ENCODE measurements at places on chromosomes 4 and X.

GRCh38 chrX:10189317-10190268, 32.8 kb downstream of the CLCN4 start:
- no peak overlapping the region for H3K4me3 ChIP-seq
- peaks cover 10% of the 10 kb centered on the region for H3K4me1 ChIP-seq
- no peaks in the 10 kb centered on the region for H3K27me3 ChIP-seq
- DNase-seq: peak; percentile 49

GRCh38 chrX:38999967-39000745, 198.9 kb downstream of the MID1IP1 start:
- H3K27me3 ChIP-seq: no peaks in the 10 kb centered on the region
- H3K4me3 ChIP-seq: no peak overlapping the region
- H3K36me3 ChIP-seq: no peaks in the 10 kb centered on the region
- no peak for DNase-seq

- H3K4me1 ChIP-seq: no peaks in the 10 kb centered on the region
- H3K4me3 ChIP-seq: no peak overlapping the region
- DNase-seq: no peak
- no peaks in the 10 kb centered on the region for H3K36me3 ChIP-seq
- H3K27me3 ChIP-seq: no peaks in the 10 kb centered on the region
- no peak overlapping the region for H3K27ac ChIP-seq
These were observed 10.4 kb upstream of the MAEA start for GRCh38 chr4:1279253-1279652.

DNA sequence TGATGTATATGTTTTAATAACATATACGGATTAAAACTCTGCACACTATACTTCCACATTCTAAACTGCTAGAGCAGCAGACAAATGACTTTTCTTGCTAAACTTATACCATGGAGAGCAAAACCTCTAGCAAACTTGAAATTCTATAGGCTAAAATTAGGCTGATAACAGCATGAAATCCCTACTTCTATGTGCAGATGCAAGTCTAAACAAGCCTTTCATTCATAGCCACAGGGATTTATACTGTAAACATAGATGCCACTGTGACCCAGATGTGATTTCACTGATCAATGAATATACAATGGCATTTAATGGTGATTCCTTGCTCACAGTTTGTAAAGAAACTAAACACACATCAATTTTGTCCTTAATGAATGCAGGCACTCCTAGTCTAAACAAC, 151.0 kb downstream of the ANTXR2 start:
- no peak overlapping the region for H3K4me3 ChIP-seq
- no peaks in the 10 kb centered on the region for H3K27me3 ChIP-seq
- no peak for DNase-seq
- peaks cover 8% of the 10 kb centered on the region for H3K4me1 ChIP-seq

DNA sequence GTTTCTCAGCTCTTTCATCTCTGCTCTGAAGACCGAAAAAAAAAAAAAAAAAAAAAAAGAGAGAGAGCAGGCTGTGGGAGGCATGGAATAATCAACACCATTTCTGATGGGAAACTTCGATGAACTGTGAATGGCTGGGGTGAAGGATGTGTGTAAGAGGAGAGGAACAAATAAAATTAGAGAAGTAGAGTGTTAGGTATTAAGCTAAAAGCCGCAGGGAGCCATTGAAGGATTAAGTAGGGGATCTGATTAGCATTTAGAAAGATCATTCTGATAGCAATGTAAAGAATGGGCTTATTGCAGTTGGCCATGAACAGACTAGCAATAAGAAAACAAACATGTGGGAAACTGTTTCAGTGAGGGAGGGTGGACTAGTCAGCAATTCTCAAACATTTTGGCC, 33.6 kb upstream of the JADE1 start:
- no peaks in the 10 kb centered on the region for H3K36me3 ChIP-seq
- H3K27ac ChIP-seq: no peak overlapping the region
- H3K4me1 ChIP-seq: no peaks in the 10 kb centered on the region
- DNase-seq: no peak
- no peak overlapping the region for H3K4me3 ChIP-seq

DNA sequence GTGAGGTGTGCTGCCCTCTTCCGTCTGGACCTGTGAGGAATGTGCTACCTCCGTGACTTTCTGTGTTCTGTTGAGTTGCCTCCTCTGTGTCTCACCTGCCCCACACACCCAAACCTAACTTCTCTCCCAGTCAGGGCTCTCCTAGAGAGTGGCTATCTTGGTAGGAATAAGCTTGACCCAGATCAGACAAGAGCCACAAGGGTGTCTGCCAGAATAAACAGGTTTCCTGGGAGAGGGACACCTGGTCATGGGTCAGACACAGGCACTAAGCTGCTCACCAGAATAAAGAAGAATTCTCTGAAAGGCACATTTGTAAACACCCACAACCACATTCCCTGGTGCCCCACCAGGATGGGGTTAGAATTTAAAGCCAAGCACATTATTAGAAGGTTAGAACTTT, 11.1 kb downstream of the ZNF182 start:
- no peak for DNase-seq
- H3K4me3 ChIP-seq: no peak overlapping the region
- H3K4me1 ChIP-seq: peaks cover 14% of the 10 kb centered on the region
- no peak overlapping the region for H3K27ac ChIP-seq

DNA sequence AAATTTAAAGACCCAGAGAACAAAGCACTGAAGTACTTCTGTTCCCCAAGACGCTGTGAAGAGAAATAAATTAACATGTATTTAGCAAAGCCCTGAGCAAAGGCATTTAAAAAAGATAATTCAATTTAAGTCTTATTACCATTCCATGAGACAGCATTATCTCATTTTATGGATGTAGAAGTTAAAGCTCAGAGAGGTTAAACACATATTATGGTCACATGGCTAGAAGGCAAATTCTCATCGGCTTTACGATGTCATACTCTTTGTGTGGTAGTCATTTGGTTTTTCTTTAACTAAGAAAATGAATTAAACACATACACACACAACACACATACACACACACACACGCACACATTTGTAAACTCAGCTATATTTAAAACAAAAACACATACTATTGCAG, 262.7 kb downstream of the HS3ST1 start:
- no peaks in the 10 kb centered on the region for H3K27me3 ChIP-seq
- H3K27ac ChIP-seq: no peak overlapping the region
- no peaks in the 10 kb centered on the region for H3K4me1 ChIP-seq
- no peak overlapping the region for H3K4me3 ChIP-seq

- no peak for DNase-seq
- no peaks in the 10 kb centered on the region for H3K36me3 ChIP-seq
- peaks cover 2% of the 10 kb centered on the region for H3K27me3 ChIP-seq
- H3K4me1 ChIP-seq: peaks cover 1% of the 10 kb centered on the region
These were observed 217.3 kb upstream of the TAPT1 start for GRCh38 chr4:16443504-16444088.

- peak overlapping the region; percentile 87 for H3K27ac ChIP-seq
- H3K36me3 ChIP-seq: peaks cover 7% of the 10 kb centered on the region
- DNase-seq: no peak
These were observed 2.3 kb downstream of the MAML3 start for GRCh38 chr4:140151699-140152012.

- peaks cover 10% of the 10 kb centered on the region for H3K27me3 ChIP-seq
- no peak overlapping the region for H3K4me3 ChIP-seq
- H3K36me3 ChIP-seq: no peaks in the 10 kb centered on the region
These were observed 47.5 kb downstream of the MAGEA1 start for GRCh38 chrX:153226344-153227185.

DNA sequence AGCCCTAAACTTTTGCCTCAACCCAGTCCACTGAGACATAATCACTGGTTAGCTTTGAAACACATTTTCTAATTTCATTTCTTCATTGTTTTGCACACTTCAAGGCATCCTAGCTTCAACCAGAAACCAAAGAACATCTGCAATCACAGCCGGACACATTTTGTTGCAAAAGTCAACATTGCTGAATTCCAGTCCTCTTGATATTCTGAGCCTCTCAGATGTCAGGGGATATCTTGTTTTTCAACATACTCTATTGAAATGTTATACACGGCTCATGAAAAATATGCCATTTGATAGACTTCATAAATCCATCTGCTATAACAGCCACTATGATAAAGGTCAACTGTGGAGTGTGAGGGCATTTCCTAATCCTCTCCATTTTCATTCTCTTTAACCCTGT, 241.6 kb upstream of the PUDP start:
- H3K4me1 ChIP-seq: no peaks in the 10 kb centered on the region
- H3K27ac ChIP-seq: no peak overlapping the region
- no peak for DNase-seq
- no peaks in the 10 kb centered on the region for H3K36me3 ChIP-seq
- no peaks in the 10 kb centered on the region for H3K27me3 ChIP-seq

DNA sequence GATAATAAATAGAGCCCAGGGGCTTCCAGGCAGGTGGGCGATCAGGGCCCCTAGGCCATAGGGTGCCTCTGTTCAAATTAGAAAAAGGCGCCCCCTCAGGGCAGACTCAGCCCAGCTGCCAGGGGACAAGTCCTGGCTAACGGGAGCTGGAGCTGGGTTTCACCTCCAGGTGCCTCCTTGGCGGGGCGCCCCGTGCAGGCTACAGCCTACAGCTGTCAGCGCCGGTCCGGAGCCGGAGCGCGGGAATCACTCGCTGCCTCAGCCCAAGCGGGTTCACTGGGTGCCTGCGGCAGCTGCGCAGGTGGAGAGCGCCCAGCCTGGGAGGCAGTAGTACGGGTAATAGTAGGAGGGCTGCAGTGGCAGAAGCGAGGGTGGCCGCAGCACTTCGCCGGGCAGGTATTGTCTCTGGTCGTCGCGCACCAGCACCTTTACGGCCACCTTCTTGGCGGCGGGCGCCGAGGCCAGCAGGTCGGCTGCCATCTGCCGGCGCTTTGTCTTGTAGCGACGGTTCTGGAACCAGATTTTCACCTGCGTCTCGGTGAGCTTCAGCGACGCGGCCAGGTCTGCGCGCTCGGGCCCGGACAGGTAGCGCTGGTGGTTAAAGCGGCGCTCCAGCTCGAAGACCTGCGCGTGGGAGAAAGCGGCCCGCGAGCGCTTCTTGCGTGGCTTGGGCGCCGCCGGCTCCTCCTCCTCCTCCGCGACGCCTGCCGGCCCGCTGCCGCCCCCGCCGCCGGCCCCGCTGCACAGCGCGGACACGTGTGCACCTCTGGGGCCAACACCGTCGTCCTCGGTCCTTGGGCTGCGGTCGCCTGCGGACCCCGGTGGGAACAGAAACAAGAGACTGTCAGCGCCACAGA, 2.4 kb downstream of the NKX3-2 start:
- peaks cover 2% of the 10 kb centered on the region for H3K36me3 ChIP-seq
- no peak overlapping the region for H3K27ac ChIP-seq
- H3K4me3 ChIP-seq: peak overlapping the region; percentile 15
- H3K4me1 ChIP-seq: peaks cover 38% of the 10 kb centered on the region
- peak; percentile 32 for DNase-seq
- peaks cover 64% of the 10 kb centered on the region for H3K27me3 ChIP-seq

DNA sequence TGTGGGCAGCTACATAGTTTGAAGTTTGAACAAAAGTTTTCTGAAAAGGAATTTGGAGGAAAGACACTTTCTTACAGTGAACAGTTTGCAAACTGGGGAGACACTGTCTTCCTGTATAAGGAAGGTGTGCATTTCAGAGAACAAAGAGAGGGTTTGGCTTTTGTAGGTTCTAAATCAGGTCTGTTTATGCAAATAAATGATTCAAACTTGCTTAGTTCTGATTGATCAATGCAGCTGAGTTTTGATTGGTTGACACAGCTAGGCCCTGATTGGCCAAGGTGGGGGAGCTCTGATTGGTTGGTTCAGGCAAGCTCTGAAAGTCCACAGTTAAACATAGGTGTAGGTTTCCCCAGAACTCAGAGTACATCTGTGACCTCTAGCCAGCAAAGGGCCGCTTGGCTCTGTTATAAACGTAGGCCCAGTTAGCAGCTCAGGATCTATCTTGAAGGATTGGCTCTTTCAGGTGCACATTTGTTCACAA, 63.0 kb upstream of the ENPP6 start:
- no peaks in the 10 kb centered on the region for H3K27me3 ChIP-seq
- peak overlapping the region; percentile 83 for H3K27ac ChIP-seq
- no peak for DNase-seq
- peaks cover 5% of the 10 kb centered on the region for H3K36me3 ChIP-seq

DNA sequence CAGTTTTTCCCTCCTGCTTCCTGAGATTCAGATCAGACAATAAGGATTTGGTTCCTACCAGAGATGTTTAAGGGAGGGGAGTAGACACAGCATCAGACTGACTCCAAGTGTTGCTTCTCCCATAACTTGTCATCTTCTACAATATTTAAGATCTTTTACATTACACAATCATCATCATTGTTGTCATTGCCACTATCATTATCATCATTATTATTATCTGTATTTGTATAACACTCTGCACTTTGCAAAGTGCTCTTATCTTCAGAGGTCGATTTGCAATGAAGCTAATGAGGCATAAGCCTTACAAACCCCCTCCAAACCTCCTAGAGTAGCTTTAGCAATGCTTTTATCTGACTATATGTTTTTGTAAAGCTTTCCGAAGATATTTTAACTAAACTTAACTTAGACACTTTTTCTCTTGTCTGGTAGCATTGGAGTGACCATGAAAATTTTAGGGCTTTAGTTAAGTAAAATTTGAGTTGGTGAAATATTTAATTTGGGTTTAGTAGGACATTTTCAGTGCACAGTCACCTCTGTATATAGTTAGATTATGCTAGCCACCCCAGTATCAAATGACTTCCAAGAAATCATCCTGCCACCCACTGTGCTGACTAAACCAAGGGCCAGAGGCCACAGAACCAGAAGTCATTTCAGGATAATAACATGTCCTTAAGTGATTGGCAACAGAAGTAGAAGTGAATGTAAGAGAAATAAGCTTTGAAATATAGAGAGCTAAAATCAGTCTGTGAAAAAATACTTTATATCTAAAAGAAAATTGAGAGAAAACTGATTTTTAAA, 124.2 kb upstream of the NRK start:
- no peaks in the 10 kb centered on the region for H3K27me3 ChIP-seq
- H3K36me3 ChIP-seq: no peaks in the 10 kb centered on the region
- no peak for DNase-seq
- H3K4me3 ChIP-seq: no peak overlapping the region
- H3K27ac ChIP-seq: no peak overlapping the region

DNA sequence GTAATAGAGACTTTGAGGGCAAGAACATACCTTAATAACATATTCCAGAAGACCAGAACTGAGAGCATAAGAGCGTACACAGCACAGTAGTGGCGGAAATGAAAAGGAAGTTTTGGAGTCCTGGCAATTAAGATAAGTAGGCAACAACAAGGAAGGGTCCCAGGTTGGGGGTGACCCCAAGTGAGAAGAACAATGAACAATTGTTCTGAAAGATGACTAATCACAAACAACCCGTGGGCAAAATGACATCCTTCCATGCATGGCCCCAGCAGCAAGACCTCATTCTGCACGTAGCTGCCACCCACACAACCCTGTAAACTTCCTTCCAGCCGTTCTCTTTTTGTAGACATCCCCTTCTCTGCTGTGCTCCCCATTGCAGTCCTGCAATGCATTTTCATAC, 384.4 kb upstream of the PABPC4L start:
- no peaks in the 10 kb centered on the region for H3K36me3 ChIP-seq
- no peaks in the 10 kb centered on the region for H3K27me3 ChIP-seq
- no peak overlapping the region for H3K27ac ChIP-seq
- DNase-seq: no peak
- no peaks in the 10 kb centered on the region for H3K4me1 ChIP-seq
- H3K4me3 ChIP-seq: no peak overlapping the region

- H3K4me3 ChIP-seq: no peak overlapping the region
- peaks cover 20% of the 10 kb centered on the region for H3K4me1 ChIP-seq
- H3K27me3 ChIP-seq: no peaks in the 10 kb centered on the region
- H3K36me3 ChIP-seq: peaks cover 29% of the 10 kb centered on the region
- no peak overlapping the region for H3K27ac ChIP-seq
- no peak for DNase-seq
These were observed 5.2 kb downstream of the MFSD8 start for GRCh38 chr4:127959794-127960193.

- H3K27me3 ChIP-seq: no peaks in the 10 kb centered on the region
- peaks cover 45% of the 10 kb centered on the region for H3K4me1 ChIP-seq
- no peaks in the 10 kb centered on the region for H3K36me3 ChIP-seq
These were observed 15.3 kb downstream of the USP46 start for GRCh38 chr4:52643785-52644244.
